ENCODE measurements at places on chromosomes 5 and 9.

DNA sequence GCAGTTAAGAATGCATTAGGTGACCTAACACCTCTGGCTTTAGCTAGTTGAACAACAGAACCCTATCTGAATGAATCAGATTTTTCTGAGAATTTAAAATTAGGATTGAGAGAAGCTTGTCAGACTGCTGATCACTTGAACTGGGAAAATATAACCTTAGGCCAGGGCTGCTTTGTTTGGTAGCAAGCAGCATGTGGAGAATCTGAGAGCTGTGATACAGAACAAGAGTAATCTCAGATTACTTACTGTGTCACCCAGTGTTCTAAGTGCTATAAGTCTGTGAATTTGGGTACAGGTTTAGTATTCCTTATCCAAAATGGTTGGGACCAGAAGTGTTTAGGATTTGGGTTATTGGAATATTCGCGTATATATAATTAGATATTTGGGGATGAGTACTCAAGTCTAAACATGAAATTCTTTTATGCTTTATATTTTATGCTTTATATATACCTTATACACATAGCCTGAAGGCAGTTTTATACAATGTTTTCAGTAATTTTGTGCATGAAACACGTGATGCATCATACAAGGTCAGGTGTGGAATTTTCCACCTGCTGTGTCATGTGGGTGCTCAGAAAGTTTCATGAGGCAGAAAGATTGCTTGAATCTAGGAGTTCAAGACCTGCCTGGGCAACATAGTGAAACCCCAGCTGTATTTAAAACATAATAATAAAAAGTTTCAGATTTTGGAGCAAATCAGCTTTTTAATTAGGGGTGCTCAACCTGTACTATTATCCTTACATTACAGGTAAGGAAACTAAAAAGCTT lies 8.3 kb upstream of the CHD1 start:
- no peak for DNase-seq

DNA sequence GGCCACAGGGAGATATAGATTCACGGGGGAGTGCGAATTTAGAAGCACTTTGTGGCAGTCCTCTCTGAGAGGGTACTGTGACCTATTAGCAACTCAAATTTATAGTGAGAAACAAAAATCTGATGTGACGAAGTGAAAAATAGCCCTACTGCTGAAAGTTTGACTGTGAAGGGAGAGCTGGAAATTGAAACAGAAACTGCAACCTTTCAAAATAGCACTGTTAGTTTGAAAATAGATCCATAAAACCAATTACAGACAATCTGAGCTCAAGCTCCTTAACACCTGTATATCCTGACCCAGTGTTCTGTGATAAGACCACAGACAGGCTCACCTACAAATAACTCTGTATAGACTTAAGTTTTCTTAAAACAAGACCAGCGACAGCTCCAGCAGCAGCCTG lies 420.1 kb downstream of the IRX1 start:
- DNase-seq = no peak

DNA sequence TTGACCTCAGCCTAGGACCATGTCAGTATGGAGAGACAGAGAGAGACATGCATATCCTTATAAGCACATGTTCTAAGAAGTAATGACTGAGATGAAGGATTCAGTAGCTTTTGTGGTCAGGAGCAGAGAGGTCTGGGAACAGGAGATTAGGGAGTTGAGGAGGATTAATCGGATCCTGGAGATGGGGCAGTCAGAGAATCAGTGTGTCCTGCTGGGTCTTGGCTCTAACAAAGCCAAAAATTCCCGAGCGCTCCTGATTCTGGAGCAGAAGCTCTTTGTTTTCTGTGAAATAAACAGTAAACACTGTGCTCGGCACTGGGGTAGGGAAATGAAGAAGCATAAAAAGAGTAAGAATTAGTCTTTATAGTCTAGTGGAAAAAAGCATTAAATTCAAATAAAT lies 520.0 kb upstream of the CLINT1 start:
- DNase-seq = no peak

DNA sequence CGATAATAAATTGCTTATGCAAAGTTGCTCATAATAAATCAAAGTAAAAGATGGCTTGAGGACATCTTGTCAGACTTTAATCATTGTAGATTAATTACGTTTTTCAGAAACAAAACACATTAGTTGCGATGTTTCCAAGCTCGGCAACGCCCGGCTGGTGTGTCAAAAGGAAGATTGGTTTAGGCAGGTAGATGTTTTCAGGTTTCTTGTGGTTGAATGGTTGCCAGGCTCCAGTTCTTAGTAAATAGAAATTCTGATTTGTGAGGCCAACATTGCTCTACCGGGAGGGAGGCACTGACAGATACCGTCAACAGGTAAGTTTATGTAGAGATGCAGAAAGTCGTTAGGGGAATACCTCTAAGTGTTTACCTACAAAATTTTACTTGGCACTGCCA lies 280.3 kb downstream of the NPR3 start:
- no peak for DNase-seq

- no peak for DNase-seq
Measured at GRCh38 chr9:91625331-91625730, 201.7 kb upstream of the NFIL3 start.

DNA sequence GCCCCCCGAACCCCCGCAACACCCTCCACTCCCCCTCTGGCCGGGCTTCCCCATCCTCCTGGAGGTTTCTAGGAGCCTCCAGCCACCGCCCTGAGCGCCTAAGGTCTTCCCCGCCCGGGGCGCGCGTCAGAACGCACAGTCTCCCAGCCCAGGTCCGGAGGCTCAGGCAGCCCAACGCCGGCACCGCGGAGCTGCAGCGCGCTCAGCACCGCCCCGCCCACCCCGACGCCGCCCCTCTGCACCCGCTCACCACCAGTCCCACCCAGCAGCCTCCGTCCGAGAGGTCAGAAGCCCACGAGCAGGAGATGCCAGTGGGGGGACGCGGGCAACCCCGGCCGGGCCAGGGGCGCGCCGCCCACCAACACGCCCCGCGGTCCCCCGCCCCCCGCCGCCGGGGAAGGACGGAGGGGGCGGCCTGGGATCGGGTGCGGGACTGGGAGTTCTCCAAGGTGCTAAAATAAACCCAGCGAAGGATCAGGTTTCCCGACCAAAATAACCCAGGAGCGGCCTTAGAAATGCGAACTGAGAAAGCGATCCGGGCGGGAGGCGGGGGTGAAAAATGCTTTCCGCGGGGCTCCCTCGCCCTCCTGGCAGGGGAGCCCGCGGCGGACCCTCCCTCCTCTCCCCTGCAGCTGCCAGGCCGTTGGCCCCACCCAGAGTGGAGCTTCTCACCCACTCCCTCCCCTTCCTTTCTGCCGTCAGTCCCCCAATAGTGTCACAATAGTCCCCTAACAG lies 6.5 kb upstream of the FAM78A start:
- DNase-seq = no peak

GRCh38 chr5:146906803-146907202 lies 28.2 kb upstream of the PPP2R2B start:
- no peak for DNase-seq

DNA sequence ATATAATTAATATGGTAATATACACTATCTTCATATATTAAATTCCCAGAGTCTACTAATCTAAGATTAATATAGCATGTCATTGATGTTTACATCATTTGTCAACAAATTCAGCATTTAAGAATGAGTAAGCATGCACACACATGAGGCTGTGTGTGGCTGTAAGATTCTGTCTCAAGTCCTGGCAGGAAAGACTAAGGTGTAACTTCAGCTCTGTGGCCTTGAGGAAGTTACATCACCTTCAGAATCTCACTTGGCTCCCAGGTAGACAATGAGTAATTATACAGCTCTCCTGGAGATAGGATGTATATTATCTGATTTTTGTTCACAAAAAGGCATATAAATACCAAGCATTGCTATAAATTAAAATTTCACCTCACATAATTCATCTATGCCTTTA lies 119.4 kb upstream of the IQGAP2 start:
- DNase-seq = no peak

DNA sequence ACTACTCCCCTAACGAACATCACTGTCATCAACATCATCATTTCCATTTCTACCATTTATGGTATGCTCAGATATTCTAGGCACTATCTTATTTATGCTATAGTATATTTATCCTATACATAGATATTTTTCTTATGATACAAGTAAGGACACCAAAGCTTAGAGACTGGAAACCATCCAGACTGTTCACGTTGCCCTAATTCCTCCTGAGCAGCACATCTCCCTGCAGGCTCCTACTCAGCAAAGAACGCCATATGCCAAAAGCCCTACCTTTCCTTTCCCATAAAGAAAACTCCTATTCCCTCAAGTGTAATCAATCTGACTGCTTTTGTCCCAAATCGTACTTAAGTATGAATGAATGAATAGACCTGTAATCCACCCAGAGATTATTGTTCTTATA lies 247.0 kb downstream of the PRELID2 start:
- no peak for DNase-seq

- DNase-seq = no peak
Measured at GRCh38 chr5:158313027-158313732, 454.2 kb upstream of the CLINT1 start.

- no peak for DNase-seq
Measured at GRCh38 chr5:108878756-108879155, 131.1 kb downstream of the FER start.

DNA sequence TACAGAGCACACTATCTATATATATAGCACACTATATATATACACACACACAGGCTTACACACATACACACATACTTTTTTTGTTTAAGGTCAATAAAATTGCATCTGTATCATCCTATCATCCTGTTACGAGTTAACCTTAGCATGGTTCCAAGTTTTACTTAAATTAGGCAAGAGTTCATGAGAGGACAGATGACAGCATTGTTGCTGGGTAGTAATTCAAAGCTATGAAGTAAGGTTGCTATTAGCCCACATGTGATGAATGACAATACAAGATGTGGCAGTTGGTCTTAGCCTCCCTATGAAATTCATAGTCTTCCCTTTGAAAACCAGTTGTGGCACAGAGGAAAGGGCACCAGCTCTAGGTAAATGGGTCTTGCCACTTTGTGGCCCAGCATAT lies 438.1 kb downstream of the ACTL7B start:
- DNase-seq = no peak

DNA sequence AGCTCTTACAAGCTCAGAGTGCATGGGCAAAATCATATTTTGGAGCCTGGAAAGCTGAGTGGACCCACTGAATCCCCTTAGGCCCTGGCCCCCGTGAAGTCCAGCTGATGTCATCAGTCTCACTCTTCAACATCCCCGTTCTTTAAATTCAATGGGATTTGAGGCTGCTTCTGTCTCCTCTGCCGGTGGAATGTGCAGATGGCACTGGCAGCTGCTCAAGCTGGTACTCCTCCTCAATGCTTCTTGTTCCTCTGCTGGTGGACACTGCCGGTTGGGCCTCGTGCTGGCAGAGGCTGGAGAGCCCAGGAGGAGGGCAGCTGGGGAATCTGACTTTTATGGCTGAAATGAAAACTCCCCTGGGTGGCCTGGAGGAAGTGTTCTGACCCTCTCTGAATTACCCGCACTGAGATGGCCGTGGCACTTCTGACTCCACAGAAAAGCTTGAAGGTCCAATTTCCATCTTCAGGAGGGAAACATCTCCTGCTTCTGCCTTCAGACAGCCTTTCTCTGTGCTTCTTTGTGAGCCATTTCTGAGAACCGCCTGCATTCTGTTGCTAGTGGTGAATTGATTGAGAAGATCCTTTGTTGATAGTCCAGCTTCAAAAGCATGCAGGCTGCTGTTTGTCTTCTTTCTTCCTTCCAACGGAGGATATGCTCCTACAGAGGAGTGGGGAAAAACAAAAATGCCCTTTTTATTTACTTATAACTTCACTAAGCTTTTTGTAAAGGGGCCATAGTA lies 298.9 kb downstream of the TMEM38B start:
- DNase-seq = peak; percentile 86

DNA sequence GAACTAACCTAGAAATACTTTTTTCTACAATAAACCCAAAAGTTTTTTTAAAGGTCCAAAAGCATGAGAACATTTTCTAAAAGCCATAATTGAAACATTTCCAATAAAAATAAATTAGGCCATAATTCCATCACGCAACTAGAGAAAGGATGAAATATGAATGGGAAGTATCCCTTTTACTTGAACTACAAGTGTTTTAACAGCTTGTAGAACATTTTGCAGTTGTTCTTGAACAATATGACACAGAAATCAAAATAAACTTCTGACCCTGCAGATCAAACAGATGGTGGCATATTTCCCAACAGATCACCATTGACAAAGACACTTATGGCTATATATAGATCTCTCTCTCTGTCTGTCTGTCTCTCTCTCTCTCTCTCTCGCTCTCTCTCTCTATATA lies 624.4 kb downstream of the PSAT1 start:
- no peak for DNase-seq

DNA sequence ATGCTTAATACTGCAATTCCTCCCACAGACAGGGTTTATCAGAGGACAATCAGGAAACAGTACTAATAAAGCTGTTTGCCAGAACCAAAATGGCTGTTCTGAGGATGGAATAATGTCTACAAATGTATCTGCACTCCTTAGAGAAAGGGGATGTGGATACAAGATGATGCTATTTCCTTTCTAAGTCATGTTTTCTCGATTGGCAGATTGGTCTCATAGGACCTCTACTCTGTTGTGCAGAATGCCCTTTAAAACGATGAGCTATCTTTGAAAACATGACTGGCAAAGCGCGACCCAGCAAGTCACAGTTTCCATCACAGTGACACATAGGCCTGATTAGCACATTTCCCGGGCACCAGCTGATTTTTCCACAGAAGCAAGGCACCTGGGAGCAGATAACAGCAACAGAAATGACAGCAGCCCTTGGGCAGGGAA lies 54.0 kb downstream of the AOPEP start:
- no peak for DNase-seq

DNA sequence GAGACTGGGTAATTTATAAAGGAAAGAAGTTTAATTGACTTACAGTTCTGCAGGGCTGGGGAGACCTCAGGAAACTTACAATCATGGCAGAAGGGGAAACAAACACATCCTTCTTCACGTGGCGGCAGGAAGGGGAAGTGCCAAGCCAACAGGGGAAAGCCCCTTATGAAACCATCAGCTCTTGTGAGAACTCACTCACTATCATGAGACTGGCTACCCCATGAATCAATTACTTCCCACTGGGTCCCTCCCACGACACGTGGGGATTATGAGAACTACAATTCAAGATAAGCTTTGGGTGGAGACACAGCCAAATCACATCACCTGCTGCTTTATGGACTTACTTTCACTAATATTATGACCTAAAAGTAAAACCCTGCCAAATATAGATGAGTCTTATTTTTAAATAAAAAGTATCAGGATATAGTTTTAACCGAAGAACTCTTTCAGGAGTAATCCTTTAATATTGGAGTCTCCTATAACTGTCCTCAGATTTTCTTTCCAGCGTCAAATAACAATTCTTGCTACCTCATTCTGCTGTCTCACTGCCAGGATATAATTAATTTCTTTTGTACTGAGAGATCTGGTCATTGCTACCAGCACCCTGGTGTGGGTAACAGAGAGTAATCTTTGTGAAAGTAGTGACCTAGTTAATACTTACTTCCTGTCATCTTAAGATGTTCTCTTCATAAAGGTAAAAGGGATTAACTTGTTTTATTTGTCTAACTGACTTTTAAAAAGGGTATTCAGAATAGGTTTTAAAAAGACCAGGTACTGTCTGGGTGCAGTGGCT lies 68.6 kb downstream of the NLN start:
- DNase-seq = no peak

Measured in Ammon's horn (tissue), 1 donor.